Stimulated activated CD4-positive, alpha-beta T cell treated with anti-CD3 and anti-CD28 coated beads, TNF-alpha, amount 100 ng/mL, for 48 hours (primary cell): ENCODE measurements at places on chromosomes 12 and 14.

GRCh38 chr12:58359084-58359483 lies 417.7 kb downstream of the ATP23 start:
- no peak for DNase-seq

GRCh38 chr12:106633451-106633823 lies 50.6 kb downstream of the RFX4 start:
- DNase-seq = no peak

- DNase-seq = no peak
Measured at GRCh38 chr12:25130741-25131188, 64.2 kb downstream of the DNAI7 start.

DNA sequence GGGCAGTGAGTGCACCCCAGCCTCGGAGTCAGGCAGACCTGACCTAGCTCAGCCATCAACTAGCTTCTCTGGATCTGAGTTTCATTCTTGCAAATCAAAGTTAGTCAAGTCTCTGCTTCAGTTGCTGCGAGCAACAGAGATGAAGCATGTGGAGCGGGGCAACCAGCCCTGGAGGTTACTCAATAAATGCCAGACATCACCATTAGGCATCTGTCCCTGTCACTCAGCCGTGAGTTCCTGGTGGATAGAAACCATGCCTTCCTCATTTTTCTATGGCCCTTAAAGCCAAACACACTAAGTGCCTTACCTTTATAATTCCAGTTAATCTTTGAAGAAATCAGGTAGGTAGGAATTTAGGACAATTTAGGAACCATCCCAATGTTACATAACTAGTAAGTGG lies 19.3 kb downstream of the RFX4 start:
- no peak for DNase-seq

DNA sequence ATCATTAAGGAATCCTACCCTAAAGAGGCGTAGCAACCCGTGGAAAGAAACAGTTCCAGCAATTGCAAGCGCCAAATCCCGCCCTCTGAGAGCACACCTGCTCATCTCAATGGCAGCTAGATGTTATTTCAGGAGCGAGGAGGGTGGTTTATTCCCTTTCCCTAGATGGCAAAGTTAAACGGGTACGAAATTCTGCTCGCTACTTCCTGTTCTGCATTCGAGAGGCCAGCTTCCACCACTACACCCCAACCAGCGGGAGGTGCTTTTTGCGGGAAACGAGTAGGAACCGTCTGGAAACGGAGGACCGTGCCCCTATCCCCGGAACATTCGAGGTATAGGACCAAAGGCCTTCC lies 536 bp downstream of the VPS29 start:
- DNase-seq = no peak
